Stromal cell of bone marrow (primary cell): ENCODE measurements at places on chromosomes 6 and 20.

GRCh38 chr6:22208026-22208425 is 88.8 kb downstream of the PRL start:
- no peak for DNase-seq

GRCh38 chr6:43974643-43975230 is 152.5 kb downstream of the MRPL14 start:
- DNase-seq = no peak

GRCh38 chr20:23147964-23148730 is 62.0 kb upstream of the CD93 start:
- peak; percentile 88 for DNase-seq

DNA sequence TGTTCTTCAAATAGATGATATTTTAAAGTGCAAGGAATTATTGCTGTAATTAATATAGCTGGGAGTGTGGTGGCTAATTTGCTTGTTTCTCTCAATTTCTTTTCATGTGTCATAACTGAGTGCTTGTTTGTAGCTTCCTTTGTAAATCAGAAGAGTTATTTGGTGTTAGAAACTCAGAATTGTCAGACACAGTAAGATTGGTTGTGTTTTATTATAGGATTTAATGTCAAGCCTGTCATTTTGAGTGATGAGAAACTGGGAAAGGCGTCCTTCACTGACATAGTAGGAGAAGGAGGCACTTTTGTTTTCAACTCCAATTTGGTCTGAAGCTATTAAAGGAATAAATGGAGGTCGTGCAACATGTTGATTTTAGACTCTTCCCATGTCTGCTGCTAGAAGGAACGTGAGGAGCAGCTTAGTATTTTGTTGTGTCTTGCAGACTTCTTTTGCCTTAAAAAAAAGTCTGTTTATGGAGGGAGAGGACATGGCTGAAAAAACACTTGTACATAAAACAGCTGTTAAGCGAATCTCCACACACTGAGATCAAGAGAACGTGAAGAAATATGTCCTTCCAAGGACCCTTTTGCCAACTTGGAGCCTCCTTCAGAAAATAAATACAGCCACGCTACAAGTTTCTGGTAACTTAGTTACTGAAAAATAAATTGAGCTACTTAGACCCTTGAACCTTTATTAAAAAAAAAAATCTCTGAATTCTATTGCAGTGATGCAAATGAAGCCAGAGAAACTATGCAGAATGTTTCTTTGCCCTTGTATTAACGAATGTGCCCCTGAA is 59.5 kb downstream of the BMP6 start:
- no peak for DNase-seq

- DNase-seq = no peak
Measured at GRCh38 chr6:134249239-134249758, 68.6 kb downstream of the SGK1 start.

DNA sequence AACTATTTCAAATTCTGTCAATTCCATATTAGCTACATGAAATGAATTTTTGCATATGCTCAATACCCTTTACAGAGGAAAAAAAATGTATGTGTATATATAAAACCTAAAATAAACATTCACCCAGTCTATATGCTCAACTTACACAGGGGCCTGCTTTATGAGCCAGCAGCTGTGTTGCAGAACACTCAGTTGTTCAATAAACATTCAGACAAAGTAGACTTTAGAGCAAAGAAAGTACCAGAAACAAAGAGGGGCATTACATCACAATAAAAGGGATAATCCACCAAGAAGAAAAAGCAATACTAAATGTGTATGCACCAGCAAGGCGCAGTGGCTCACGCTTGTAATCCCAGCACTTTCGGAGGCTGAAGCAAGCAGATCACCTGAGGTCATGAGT is 9.5 kb downstream of the COQ3 start:
- no peak for DNase-seq

DNA sequence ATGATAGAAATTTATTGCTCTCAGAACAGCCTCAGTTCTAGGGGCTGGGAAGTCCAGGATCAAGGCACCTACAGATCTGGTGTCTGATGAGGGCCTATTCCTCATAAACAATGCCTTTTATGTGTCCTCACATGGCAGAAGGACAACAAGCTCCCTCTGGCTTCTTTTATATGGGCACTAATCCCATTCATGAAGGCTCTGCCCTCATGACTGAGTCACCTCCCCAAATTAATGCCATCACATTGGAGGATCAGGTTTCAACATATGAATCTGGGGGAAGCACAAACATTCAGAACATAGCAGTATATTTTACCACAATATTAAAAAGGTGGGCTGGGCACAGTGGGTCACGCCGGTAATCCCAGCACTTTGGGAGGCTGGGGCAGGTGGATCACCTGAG is 58.5 kb upstream of the CCN6 start:
- DNase-seq = no peak

DNA sequence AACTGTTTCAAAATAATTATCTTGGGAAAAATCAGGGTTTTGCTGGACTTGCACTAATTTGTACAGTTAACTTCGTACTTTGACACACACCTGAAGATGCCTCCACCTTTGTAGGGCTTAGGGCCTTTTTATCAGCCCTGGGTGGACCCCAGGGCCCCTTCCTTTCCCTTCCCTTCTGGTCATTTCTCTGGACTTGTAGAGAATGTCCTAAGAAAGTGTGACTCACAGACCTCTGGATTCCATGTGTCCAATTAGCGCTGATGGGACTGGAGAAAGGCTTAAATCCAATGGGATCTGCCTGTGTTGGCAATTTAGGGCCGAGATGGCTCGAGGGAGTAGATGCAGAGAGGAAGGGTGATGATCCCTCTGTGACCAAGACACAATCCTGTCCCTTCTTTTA is 9.3 kb downstream of the TRIM15 start:
- no peak for DNase-seq

DNA sequence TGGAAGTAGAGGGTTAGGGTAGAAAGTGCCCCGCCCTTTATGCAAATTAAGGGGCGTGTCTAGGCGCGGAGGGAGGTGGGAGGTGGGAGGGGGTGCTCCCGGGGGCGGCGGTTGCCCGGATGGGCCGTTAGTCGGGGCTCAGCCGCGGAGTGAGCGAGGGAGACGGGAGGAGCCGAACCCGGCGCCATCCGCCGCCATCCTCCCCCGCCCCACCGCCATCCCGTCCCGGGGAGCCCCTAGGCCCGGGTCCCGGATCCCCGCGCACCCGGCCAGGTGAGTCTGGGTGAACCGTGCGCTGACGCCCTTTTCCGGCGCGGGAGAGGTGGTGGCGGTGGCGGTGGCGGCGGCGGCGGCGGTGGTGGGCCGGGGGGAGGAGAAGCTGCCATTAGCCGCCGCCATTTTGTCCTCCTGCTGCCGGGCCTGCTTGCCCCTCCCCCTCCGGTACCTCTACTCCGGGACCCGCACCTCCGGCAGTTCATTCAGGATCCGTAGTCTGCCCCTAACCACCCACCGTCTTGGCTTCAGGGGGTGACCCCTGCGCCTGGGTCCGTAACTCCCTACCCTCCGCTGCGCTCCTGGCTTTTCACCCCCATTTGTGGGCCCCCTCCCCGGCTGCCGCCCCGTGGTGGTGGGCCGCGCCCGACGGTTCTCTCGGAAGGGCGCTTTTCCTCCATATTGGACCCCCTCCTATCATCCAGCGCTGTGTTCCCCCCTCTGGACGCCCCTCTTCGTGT is at the start of gene PRRC2A:
PRRC2A (plus strand) TSS at position 130 of the 734 bp plus-strand sequence. CDS start 2,075 bp downstream, outside the sequence.
- peak; percentile 31 for DNase-seq

- peak; percentile 33 for DNase-seq
Measured at GRCh38 chr6:169592558-169592957, 109.3 kb downstream of the WDR27 start.

DNA sequence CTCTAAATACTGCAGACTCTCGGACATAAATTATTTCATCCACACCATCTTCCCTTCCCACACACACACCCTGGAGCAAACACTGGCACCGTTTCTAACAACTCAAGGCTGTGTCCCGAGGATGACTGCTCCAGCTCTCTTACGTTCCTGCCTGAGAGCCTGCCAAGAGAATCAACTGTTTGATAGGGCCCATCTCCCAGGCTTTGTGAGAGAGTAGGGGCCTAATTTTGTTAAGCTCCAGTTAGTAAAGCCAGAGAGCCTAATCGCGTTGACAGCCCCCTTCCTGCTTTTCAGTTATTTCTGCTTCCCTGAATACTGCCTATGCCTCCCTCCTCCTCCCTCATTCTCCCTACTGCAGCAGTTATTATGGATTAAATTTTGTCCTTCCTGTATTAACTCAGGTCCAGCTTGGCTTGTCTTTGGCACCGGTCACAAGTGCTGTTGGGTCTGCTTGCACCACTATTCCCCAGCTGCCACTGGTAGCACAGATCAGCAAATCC is 118.1 kb upstream of the TMEM181 start:
- DNase-seq = no peak

- DNase-seq = no peak
Measured at GRCh38 chr6:8243475-8243874, 141.1 kb upstream of the EEF1E1 start.

GRCh38 chr20:50930139-50930975 is 880 bp downstream of the ADNP start:
- no peak for DNase-seq

- no peak for DNase-seq
Measured at GRCh38 chr20:49786668-49787370, 25.8 kb upstream of the SLC9A8 start.

- DNase-seq = no peak
Measured at GRCh38 chr6:130969166-130969565, 93.9 kb downstream of the EPB41L2 start.

- peak; percentile 65 for DNase-seq
Measured at GRCh38 chr6:11869672-11870340, 91.2 kb upstream of the ADTRP start.

- DNase-seq = no peak
Measured at GRCh38 chr6:20879121-20879520, 344.9 kb downstream of the CDKAL1 start.
